ENCODE measurements at places on chromosomes 13 and 19.

DNA sequence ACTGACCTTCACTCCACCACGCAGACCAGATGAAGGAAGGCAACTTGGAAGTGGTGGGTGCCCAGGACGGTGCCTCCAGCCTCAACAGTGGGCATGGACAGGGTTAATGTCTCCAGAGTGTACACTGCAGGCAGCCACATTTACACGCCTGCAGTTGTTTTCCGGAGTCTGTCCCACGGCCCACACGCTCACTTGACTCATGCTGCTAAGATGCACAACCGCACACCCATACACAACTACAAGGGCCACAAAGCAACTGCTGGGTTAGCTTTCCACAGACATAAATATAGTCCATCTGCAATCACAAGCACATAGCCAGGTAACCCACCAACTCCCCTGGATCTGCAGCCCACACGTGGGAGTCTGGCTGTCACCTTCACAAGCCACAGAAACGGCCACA lies 12.6 kb upstream of the AXL start:
- H3K27me3 ChIP-seq = no peaks in the 10 kb centered on the region
- no peak overlapping the region for H3K27ac ChIP-seq
- no peak for DNase-seq
- peaks cover 6% of the 10 kb centered on the region for H3K36me3 ChIP-seq
- peaks cover 9% of the 10 kb centered on the region for H3K4me1 ChIP-seq

DNA sequence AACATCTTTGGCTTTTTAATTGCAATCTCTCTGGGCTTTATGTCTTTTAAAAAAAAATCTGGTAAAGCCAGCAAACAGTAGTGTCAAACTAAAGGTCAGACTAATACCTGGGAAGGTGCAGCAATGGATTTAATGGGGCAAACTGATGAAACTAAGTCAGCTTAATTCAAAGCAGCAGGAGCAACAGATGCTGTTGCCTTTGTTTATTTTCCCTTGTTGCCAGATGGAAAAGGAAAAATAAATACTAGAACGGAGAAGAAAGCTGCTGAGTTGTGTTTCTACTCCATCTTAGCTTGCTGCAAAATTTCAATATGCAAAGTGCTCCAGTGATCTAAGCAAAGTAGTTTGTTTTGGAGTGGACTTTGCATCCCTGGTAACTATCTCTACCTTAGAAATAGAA lies 1097.8 kb downstream of the PCDH17 start:
- no peaks in the 10 kb centered on the region for H3K27me3 ChIP-seq
- H3K4me1 ChIP-seq = no peaks in the 10 kb centered on the region
- no peak for DNase-seq
- no peaks in the 10 kb centered on the region for H3K36me3 ChIP-seq
- H3K4me3 ChIP-seq = no peak overlapping the region

DNA sequence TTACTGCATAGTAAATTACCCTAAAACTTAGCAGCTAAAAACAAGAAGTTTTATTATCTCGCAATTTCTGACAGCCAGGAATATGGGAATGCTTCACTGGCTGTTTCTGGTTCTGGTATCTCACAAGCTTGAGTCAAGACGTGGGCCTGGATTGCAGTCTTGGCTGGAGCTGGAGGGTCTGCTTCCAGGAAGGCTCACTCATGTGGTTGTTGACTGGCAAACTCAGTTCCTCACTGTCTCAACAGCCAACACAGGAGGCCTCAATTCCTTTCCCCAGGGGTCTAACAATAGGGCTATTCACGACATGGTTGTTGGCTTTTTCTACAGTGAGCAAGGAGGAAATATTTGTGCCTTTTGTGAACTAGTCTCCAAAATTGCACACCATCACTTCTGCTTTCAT lies 146.3 kb downstream of the GPC5 start:
- DNase-seq = no peak
- no peaks in the 10 kb centered on the region for H3K36me3 ChIP-seq
- H3K4me1 ChIP-seq = no peaks in the 10 kb centered on the region
- no peak overlapping the region for H3K27ac ChIP-seq
- no peaks in the 10 kb centered on the region for H3K27me3 ChIP-seq
- no peak overlapping the region for H3K4me3 ChIP-seq

GRCh38 chr19:20247016-20247683 lies 80.1 kb downstream of the ZNF486 start:
- H3K36me3 ChIP-seq = no peaks in the 10 kb centered on the region
- H3K4me1 ChIP-seq = no peaks in the 10 kb centered on the region
- H3K4me3 ChIP-seq = no peak overlapping the region

GRCh38 chr13:39565036-39565949 lies 37.7 kb downstream of the LHFPL6 start:
- no peaks in the 10 kb centered on the region for H3K36me3 ChIP-seq
- H3K27me3 ChIP-seq = no peaks in the 10 kb centered on the region
- H3K4me1 ChIP-seq = no peaks in the 10 kb centered on the region
- H3K4me3 ChIP-seq = no peak overlapping the region
- DNase-seq = no peak
